ENCODE measurements at places on chromosomes 3 and 15.

DNA sequence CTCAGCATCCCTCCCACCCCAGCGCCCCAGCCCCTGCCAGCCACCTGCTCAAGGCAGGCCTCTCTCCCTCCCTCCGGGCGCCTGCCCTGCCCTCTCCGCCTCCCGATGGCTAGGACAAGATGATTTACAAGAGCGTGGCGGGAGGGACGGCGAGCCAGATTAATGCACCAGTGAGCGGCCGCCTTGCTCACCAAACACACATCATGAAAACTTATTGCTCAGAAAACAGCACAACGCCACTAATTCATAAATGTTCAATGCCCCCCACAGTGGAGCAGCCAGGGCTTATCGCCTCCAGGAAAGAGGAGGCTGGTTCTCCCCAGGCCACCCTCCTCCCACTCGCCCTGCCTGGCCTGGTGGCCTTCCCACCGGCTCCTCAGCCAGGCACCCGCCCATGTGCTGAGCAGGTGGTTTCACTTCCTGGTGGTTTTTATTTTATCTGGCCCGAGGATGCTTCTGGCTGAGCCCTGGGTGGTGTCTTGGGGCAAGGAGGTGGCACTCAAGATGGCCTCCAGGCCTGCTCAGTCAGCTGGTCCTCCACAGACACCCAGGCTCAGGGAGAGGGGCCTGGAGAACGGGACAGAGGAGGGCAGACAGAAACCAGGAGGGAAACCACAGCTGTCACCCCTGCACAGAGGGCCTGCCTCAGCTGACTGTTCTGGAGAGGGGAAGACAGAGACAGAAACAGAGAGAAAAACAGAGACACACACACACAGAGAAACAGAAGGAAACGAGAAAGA, 284.9 kb downstream of the UACA start:
- DNase-seq: no peak

- no peak for DNase-seq
Observed at GRCh38 chr3:176690083-176690869, 507.0 kb downstream of the TBL1XR1 start.

DNA sequence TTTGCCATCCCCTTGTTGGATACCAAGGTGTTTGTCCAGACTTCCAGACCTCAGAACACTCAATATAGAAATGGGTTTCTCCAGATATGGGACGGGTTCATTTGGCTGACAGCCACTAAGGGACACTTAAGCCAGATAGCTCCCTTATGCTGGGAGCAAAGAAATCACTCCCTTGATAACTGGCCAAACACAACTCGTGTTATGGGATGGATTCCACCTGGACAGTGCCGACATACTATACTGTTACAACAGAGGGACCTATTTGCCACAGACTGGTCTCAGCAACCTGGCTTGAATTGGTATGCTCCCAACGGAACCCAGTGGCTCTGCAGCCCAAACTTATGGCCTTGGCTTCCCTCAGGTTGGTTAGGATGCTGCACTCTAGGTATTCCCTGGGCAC, 114.0 kb upstream of the PLCL2 start:
- no peak for DNase-seq

- no peak for DNase-seq
Observed at GRCh38 chr3:14829811-14830210, 11.0 kb downstream of the FGD5 start.

- no peak for DNase-seq
Observed at GRCh38 chr15:69337138-69337537, 38.4 kb downstream of the PAQR5 start.

GRCh38 chr3:169604568-169604967, 58.9 kb downstream of the MECOM start:
- DNase-seq: no peak

GRCh38 chr3:65412588-65412987, 626.1 kb downstream of the MAGI1 start:
- DNase-seq: peak; percentile 56

DNA sequence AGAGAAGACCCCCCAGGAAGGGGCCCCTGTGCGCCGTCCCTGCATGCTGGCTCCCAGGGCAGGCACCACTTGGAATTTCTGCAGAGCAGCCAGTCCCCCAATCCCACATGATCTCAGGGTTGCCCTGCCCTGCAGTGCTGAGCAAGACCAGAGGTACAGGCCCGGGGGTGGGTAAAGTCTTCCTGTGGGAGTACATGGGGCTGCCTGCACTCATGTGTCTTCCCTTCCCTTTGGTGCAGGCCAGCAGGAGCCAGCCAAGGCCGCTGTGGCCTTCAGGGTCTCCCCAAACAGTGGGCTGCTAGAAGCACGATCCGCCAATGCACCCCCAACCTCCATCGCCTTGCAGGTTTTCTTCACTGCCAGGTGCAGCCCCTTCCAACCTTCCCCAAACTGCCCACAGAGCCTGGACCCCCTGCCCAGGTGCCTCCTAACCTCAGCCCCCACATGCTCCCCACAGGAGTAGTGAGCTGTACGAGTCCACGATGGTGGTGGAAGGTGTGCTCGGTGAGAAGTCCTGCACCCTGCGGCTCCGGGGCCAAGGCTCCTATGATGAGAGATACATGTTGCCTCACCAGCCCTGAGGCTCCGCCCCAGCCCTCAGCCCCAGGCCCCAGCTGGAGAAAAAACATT, 15.0 kb downstream of the ACAA1 start:
- no peak for DNase-seq

- no peak for DNase-seq
Observed at GRCh38 chr3:126755866-126756265, 51.8 kb downstream of the CHCHD6 start.

- no peak for DNase-seq
Observed at GRCh38 chr3:159819676-159820075, 169.0 kb upstream of the IL12A start.

Measured in upper lobe of left lung (tissue), 6 donors.